ENCODE measurements at places on chromosomes 6 and 20.
A peak's percentile ranks its signal among the peaks of the same experiment; 100 is the strongest.

DNA sequence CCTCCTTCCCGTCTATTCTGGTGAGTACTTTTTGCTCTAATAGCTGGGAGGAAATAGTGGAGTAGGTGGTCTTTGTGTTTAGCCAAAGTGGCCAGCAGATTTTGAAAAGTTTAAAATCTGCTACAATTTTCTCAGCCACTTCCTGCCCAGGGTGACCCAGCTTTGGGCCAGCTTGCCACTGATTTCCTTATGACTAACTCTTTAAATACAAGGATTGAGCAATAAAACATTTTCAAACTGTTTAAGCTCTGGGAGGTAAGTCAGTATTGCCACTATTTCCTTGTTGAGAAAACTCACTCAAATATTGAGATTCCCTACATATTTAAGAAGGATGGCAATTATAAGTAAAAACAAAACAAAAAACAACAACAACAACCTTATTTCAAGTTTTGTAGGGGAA lies 54.5 kb downstream of the TRMT11 start:
- DNase-seq: peak; percentile 53

- no peak for DNase-seq
These were observed 2.5 kb upstream of the FKBP5 start for GRCh38 chr6:35691027-35691824.

DNA sequence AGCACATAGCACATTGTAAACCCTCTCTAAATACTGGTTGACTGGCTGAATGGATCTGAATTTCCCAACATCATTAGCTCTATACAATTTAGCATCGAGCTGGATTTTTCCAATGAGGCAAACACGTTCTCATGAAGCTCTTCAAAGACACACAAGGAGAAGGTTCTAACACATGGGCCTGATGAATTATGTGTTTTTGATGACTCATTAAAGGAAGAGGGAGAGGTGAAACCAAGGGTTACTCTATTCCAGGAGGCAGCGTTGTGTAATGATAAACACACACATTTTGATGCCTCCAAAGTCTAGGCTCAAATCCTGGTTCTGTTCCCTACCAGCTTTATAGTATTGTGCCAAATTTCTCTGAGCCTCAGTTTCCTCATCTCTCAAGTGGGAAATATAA lies 84.3 kb downstream of the PFDN4 start:
- peak; percentile 54 for DNase-seq

DNA sequence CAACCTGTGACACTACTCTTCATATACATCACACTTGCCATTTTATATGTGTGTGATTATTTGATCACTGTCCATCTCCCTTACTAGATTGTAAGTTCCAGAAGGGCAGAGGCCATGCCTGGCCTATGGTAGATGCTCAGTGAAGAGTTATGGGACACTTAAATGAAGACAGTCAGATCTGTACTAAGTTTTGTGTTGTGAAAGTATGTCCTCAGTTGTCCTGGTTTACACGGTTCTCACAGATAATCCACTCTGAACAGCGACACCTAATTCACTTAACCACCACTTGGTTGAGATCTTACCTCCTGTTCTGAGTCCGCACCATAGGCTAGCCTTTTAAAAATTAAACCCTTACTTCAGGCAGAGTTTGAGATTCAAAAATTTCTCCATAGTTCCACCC lies 434.1 kb upstream of the SOX4 start:
- DNase-seq: no peak

GRCh38 chr6:162964488-162965140 lies 236.8 kb downstream of the PACRG start:
- DNase-seq: no peak

DNA sequence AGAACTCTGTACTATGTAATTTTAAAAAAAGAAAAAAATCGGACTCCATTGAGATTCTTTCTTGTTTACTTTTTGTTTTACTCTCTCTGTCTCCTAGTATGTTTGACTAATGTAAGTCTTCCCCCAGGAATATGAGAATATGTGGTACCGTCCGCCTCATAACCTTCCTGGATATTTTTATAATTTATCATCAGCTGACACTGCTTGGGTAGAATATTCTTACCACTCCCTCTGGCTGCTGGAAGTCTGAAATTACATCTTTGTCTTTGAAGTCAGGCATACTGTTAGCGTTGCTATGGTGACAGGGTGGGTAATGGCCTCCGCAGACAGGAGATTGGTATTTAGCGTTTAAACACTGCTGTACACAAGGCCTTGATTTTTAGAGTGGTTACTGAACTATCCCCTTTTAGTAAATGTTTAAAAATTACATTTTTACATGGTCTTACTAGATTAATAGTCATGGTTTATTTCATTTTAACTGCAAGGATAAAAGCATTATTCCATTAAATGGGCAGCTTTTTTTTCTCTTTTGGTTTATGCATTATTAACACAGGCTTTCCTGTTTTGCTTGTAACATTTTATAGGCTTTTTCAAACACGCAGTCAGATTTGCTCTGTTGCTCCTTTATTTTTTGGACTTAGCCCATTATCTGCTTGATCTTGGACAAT lies 176.4 kb downstream of the ARID1B start:
- DNase-seq: peak; percentile 75

All from lung microvascular endothelial cell (primary cell).